ENCODE measurements at places on chromosomes 16 and 17. TPM values are rescaled to one million over a fixed set of nuclear protein-coding genes. Genes with fewer than 3 reads are reported as not detected.

Gene KRT33A
- polyA plus RNA-seq, result not detected

Gene TAF1C
- polyA plus RNA-seq, result 18.2 TPM

Gene IRF8
- polyA plus RNA-seq, result 104 TPM

Gene PRKCB
- 20.1 TPM for polyA plus RNA-seq

Gene PPP1R9B
- 2.3 TPM for polyA plus RNA-seq

Gene RAD51D
- polyA plus RNA-seq, result 29.3 TPM

Gene CCL23
- not detected for polyA plus RNA-seq

Gene LLGL2
- 2.6 TPM for polyA plus RNA-seq

Gene ST6GALNAC2
- 0.24 TPM for polyA plus RNA-seq

Gene C1QTNF8
- not detected for polyA plus RNA-seq

Gene NARF
- polyA plus RNA-seq, result 114 TPM

Gene CRYM
- polyA plus RNA-seq, result 5.7 TPM

Gene CLEC3A
- not detected for polyA plus RNA-seq

Gene VTN
- not detected for polyA plus RNA-seq

DNA sequence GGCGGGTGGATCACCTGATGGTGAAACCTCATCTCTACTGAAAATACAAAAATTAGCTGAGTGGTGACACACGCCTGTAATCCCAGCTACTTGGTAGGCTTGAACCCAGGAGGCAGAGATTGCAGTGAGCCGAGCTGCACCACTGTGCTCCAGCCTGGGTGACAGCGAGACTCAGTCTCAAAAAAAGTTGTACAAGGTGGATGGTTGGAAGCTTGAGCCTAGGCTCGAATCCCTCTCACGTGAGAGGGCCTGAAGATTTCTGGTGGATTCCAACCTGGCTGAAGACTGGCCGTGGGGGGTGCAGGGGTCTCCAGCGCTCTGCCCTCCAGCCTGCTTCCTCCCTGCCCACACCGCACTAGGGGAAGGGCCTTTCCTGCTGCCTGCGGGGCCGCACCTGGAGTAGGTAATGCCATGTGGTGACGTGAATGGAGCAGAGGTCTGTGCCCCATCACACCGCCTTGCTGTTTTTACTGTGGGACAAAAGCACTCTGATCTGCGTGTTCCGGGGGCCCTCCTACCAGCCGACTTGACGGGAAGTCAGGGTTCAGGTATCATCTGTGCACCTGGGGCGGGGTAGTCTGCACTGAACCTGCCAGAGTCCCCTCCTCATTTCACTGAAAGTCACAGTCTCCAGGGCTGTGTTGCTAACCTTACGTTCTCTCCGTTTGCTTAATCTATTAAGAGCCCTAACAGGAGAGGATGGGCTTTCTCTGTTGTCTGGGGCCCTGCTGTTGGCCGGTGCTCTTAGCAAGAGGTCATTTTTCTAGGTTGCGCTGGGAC, 4.2 kb downstream of the RPL13 start:
- no peak for DNase-seq

DNA sequence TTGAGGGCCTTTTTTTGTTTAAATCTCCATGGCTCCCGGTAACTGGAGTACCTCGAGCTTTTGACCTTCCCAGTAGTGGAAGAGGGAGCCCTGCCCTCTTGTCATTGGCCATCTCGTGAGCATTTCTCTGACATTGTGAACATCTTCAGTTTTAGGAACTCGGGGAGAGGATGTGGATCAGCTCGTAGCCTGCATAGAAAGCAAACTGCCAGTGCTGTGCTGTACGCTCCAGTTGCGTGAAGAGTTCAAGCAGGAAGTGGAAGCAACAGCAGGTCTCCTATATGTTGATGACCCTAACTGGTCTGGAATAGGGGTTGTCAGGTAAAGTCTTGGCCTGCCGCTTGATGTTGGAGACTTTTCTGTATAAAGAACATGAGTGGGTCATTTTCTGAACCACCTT, 24.3 kb downstream of the NTAN1 start:
- no peak for DNase-seq

GRCh38 chr17:66755101-66755943, 79.6 kb upstream of the CACNG5 start:
- DNase-seq, result no peak

- DNase-seq, result no peak
Observed at GRCh38 chr17:14997290-14997689, 267.8 kb downstream of the PMP22 start.

DNA sequence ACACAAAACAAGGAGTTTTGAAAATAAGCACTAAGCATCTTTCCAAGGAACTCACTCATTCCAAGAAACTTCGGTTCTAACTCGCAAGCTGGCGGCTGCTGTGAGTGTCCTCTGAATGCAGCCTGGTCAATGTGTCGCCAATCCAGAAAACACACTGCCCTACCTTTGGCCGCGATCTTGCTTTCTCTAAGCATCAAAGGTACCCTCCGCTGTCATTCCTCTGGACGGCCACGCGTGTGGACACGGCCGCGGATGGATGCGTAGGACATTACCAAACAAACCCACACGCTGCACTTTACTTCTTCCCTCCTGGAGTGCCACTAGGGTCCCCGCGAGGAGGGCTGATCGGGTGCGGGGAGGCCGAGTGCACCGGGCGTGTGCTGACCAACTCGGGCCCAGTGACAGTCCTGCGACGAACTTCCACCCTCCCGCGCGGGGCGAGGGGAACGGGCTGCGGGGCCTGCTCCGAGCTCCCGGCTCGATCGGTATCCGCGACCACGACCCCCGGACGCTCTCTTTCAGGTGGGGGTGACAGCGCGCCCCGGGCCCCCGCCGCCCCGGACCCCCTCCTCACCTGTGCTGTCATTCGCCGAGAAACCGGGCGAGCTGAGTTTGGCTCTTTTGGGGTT, 1.1 kb downstream of the CREBBP start:
- no peak for DNase-seq

- no peak for DNase-seq
Observed at GRCh38 chr17:79936050-79936449, 96.8 kb upstream of the CBX4 start.

GRCh38 chr16:14496786-14497185, 133.3 kb downstream of the PARN start:
- DNase-seq, result no peak

DNA sequence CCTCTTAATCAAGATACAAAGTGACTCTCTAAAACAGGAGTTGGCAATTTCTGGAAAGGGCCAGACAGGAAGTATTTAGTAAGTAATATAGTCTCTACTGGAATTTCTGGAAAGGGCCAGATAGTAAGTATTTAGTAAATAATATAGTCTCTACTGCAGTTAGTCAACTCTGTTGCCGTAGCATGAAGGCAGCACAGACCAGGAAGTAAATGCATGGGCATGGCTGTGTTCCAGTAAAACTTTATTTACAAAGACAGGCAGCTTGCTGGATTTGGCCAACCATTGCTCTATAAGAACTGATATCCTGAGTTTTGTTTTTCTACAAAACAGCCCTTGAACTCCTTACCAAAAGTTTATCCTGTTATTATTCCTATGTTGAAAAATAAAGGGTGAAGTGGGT, 16.9 kb downstream of the LDAF1 start:
- no peak for DNase-seq

DNA sequence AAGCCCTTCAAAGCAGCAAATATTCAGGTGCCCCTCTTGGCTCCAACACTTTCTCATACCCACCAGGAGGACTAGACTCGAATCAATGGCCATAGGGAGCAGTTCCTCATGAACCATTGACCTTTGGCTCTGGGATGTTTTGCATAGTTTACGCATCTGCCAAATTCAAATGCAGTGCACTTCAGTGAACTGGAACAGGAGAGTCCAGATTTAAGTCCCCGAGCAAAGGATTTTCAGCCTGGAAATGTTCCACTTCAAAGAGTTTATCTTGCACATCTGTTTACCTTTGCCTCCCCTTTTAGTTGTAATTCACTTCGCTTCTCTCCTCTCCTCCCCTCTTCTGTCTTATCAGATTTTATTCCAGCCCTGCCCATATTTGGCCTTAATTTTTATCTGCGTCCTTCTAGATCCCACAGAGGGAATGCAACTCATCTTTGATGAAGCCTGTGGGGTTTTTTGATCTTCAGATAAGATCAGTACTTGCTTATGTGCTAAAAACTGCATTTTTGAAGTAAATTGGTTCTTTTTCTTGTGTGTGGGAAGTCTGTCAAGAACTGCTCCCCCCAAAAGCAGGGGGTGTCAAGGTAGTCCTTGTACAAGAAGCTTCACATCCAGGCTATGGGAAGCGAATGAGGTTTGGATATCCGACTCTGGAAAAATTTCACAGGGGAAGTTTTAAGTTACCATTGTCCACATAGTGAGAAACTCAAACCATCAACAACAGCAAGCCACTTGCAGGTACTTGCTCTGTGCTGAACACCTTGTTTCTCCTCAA, 281.6 kb downstream of the RBFOX1 start:
- DNase-seq, result no peak

DNA sequence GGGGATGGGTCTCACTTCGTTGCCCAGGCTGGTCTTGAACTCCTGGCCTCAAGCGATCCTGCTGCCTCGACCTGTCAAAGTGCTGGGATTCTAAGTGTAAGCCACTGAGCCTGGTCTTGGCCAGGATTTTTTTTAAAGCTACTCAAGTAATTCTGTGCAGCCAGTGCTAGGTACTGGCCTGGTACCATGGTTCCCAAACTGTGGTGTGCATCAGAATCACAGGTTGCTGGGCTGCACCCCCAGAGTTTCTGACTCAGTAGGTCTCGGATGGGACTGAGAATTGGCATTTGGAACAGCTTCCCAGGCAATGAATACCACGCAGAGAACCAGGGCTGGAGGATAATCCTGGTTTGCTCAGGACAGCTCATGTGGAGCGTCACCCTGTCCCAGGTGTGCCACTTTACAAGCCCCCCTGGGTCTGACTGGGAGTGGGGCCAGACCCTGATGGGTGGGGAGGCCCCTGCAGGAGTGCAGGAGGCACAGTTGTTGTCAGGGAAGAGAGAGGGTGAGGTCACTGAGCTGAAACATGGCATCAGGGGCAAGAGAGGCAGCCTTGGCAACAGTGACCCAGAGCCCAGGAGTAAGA, 10.7 kb upstream of the MRPS23 start:
- no peak for DNase-seq

DNA sequence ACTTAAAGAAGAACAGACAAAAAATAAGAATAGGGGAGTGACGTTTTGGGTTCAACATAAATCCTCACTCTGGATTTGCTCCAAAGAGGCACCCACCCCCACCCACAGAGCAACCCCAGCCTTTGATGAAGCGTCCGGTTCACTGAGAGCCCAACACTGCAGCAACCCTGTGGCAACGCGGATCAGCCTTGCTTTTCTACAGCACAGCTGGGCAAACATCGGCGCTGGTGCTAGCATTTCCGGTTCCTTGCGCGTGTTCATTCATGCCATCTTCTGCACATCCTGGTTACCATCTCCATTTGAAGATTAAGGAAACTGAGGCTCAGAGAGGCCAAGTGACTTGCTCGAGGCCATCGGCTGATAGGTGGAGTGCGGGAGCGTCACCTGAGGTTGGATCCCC, 8.7 kb upstream of the GINS2 start:
- no peak for DNase-seq

- DNase-seq, result no peak
Observed at GRCh38 chr17:75010683-75011400, 1.6 kb upstream of the MRPL58 start.

DNA sequence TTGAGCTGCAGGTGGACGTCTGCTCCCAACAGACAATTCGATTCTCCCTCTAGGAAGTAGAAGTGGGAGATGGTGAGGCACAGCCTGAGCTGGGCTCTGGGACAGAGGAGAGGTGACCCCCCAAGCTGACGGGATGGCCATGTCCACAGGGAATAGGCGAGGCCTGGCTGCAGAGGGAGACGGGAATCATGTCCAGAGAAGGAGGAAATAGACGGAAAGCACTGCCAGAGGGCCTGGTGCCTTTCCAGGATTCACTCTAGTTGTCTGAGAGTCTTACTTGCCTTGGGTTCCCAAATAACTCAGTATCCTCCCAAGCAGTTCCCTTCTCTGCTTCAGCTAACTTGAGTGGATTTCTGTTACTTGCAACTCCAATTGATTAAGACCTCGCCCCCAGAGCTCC, 4.3 kb upstream of the CRISPLD2 start:
- no peak for DNase-seq

DNA sequence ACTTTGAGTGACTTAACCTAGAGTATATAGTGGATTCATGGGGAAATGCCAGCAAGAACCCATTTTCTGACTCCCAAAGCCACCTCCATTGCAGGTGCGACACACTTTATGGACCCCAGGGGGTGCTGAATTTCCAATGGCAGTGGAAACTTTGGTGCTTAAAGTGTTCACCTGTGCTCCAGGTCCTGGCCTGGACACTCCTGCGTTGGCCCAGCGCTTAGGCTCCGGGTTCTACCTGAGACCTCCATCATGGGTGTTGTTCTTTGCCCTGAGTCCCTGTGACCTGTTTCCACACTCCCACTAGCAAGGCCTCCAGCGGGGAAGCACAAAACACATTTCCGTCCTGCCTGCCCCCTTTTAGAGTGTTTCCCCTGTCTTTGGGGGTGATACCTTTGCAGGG, 3.0 kb downstream of the CCNF start:
- no peak for DNase-seq

DNA sequence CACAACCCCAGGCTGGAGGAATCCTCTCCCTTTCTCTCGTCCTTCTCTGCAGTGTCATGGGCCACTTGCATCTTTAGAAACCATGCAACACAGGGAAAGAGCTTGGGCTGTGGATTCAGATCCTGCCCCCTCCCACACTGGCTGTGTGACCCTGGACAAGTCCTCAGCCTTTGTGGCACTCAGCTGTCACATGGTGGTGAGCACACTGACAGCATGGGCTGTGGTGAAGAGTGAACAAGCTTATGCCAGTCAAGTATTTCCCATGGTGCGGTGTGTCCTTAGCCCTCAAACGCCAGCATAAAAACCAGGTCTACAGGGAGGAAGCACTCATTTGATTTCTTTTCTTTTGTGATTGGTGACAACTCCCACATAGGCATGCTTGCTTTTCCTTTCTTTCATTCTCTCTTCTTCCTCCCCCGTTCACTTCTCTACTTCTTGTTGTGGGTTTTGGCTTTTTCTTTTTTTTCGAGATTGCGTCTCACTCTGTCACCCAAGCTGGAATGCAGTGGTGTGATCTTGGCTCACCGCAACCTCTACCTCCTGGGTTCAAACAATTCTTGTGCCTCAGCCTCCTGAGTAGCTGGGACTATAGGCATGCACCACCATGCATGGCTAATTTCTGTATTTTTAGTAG, 314.2 kb downstream of the CPPED1 start:
- no peak for DNase-seq

DNA sequence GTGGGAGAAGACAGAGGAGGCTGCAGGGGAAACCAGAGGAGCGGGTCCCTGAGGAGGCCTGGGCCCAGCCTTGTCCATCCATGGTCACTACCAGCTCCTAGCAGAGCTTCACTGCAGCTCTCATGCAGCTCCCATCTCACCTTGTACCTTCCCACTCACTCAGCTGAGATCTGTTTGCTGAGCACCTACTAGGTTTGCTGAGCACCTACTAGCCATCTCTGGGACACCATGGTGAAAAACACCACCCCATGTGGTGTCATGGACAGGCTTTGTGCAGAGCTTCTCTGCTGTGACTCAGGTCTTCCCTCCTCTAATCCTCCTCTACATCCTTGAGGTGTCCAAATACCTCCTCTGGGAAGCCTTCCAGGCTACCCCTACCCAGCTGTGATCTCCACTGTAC, 58.6 kb downstream of the ENGASE start:
- no peak for DNase-seq
